ENCODE measurements at places on chromosomes 1 and 21. TPM values are rescaled to one million over a fixed set of nuclear protein-coding genes. Genes with fewer than 3 reads are reported as not detected.
A peak's percentile ranks its signal among the peaks of the same experiment; 100 is the strongest.

KCTD3 gene
- 66.4 TPM for total RNA-seq

KRTAP21-2 gene
- total RNA-seq: not detected

PCBP3 gene
- total RNA-seq: not detected

FCRL4 gene
- total RNA-seq: not detected

PLA2G4A gene
- 3.4 TPM for total RNA-seq

TPTE gene
- 0.54 TPM for total RNA-seq

FCGR3A gene
- 7.0 TPM for total RNA-seq

OR2L3 gene
- total RNA-seq: 0.13 TPM

SPRR2G gene
- not detected for total RNA-seq

LIN28A gene
- total RNA-seq: not detected

ZBTB37 gene
- 14.6 TPM for total RNA-seq

SYTL1 gene
- total RNA-seq: 23.9 TPM

AMY1A gene
- total RNA-seq: 3.5 TPM

- DNase-seq: peak; percentile 79
- peak overlapping the region; percentile 4 for H3K4me3 ChIP-seq
- no peaks in the 10 kb centered on the region for H3K27me3 ChIP-seq
- no peaks in the 10 kb centered on the region for H3K36me3 ChIP-seq
- H3K4me1 ChIP-seq: no peaks in the 10 kb centered on the region
Observed at GRCh38 chr1:159000625-159001024, 9.1 kb upstream of the IFI16 start.

- DNase-seq: no peak
- H3K27ac ChIP-seq: peak overlapping the region; percentile 10
- peaks cover 33% of the 10 kb centered on the region for H3K4me1 ChIP-seq
- H3K27me3 ChIP-seq: no peaks in the 10 kb centered on the region
- H3K4me3 ChIP-seq: no peak overlapping the region
- H3K36me3 ChIP-seq: no peaks in the 10 kb centered on the region
Observed at GRCh38 chr1:203149188-203149840, 21.8 kb downstream of the ADORA1 start.

GRCh38 chr21:42614396-42614795, 39.0 kb upstream of the PDE9A start:
- H3K27me3 ChIP-seq: no peaks in the 10 kb centered on the region
- H3K27ac ChIP-seq: no peak overlapping the region
- no peak for DNase-seq
- no peak overlapping the region for H3K4me3 ChIP-seq

- no peak overlapping the region for H3K4me3 ChIP-seq
- H3K27ac ChIP-seq: no peak overlapping the region
- no peak for DNase-seq
- H3K27me3 ChIP-seq: no peaks in the 10 kb centered on the region
Observed at GRCh38 chr1:44625348-44625747, 48.9 kb downstream of the TMEM53 start.

GRCh38 chr1:43276673-43277072, 6.9 kb downstream of the TMEM125 start:
- no peak for DNase-seq
- H3K27me3 ChIP-seq: no peaks in the 10 kb centered on the region
- no peak overlapping the region for H3K4me3 ChIP-seq
- no peaks in the 10 kb centered on the region for H3K36me3 ChIP-seq
- no peak overlapping the region for H3K27ac ChIP-seq
- H3K4me1 ChIP-seq: no peaks in the 10 kb centered on the region

DNA sequence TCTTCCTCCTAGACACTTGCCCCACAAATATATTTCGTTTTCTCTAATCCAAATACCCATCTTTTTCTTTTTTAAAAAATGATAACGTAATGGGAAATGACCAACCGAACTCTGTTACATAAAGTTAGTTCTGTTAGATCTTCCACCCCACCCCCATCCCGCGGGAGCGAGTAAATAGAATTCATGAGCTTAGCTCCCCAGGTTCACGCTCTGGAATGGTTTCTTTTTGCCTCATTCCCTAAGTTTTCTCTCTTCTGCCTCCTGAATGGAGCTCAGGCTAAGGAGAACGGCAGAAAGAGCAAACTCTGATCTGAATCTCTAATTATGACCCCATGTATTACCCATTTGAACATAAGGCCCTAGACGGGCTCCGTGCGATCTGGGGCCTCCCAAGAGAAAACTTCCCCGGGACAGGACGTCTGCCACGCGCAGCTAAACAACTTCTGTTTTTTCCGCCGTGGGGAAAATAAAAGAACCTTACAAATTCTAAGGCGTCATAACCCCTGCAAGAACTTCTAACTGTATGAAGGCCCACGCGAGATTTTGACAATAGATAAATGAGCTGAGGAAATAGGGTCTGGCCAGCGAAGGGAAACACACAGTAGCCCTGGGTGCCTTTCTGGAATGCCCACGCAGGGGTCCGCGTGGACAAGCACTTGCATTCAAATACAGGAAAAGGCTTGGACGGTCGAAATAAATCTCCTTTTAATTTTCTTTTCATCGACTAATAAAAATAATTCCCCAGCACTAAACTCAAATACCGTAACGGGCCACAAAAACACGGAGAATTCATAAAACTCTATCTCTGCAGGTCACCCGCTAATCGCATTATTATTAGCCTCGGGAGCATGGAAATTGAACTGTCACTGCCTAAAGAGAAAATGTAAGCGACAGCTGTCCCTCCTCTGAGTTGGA, 2.2 kb downstream of the TBX15 start:
- H3K4me1 ChIP-seq: peaks cover 29% of the 10 kb centered on the region
- no peak for DNase-seq
- no peaks in the 10 kb centered on the region for H3K36me3 ChIP-seq
- H3K27me3 ChIP-seq: peaks cover 71% of the 10 kb centered on the region
- no peak overlapping the region for H3K4me3 ChIP-seq
- H3K27ac ChIP-seq: no peak overlapping the region

- H3K4me1 ChIP-seq: peaks cover 15% of the 10 kb centered on the region
- no peaks in the 10 kb centered on the region for H3K27me3 ChIP-seq
- H3K36me3 ChIP-seq: peaks cover 11% of the 10 kb centered on the region
Observed at GRCh38 chr1:7783178-7783711, 846 bp upstream of the PER3 start.

DNA sequence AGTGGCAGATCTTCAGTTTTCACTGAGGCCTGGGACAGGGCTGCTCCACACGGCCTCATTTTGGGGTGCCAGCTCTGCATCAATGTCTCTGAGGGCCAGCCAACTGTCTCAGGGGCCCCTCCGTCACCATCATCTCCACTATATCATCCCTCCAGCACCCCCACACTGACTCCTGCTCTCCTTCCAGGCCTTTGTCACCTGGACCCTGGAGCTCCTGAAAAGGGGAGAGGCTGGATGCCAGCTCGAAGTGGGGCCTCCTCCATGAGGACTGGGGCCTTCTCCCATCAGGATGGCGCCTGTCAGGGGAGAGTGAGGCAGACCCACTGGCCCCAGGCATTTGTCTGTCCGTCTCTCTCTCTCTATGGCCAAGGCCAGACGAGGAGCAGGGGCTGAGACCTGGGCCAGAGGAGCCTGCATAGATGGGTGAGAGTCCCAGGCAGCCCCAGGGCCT, 44.7 kb upstream of the LRP8 start:
- H3K4me3 ChIP-seq: no peak overlapping the region
- H3K4me1 ChIP-seq: no peaks in the 10 kb centered on the region
- H3K27me3 ChIP-seq: no peaks in the 10 kb centered on the region
- no peak for DNase-seq
- H3K27ac ChIP-seq: no peak overlapping the region
- no peaks in the 10 kb centered on the region for H3K36me3 ChIP-seq

GRCh38 chr1:115293899-115294298, 44.1 kb downstream of the NGF start:
- H3K36me3 ChIP-seq: no peaks in the 10 kb centered on the region
- no peaks in the 10 kb centered on the region for H3K27me3 ChIP-seq
- no peak for DNase-seq
- H3K4me1 ChIP-seq: no peaks in the 10 kb centered on the region
- H3K27ac ChIP-seq: no peak overlapping the region

DNA sequence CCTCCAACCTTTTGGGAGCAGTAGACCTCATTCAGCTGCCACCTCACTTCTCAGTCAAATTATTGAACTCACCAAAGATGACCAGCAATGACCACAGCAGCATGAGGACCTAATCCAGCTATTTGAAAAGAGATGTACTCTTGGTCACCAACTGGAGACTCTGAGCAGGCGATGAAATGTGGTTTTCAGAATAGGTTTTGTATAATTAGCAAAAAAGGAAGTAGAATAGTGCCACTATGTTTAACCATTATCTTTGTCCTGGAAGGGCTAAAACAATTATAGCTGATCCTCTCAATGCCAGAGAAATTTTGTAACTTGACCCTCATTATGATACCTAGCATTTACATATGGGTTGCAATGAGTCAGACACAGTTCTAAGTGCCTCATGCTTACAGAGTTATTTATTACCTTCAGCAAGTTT, at the start of gene FCRL2:
Gene FCRL2, minus strand, starts transcription at position 162 of the 421 bp plus-strand sequence. Its CDS starts 59 bp downstream, at position 103.
- no peaks in the 10 kb centered on the region for H3K27me3 ChIP-seq
- no peak within 1 kb of the TSS for H3K4me3 ChIP-seq
- no peaks in the 10 kb centered on the region for H3K4me1 ChIP-seq
- DNase-seq: no peak
- no peak within 1 kb of the TSS for H3K27ac ChIP-seq

GRCh38 chr1:202656951-202657646, 53.2 kb downstream of the SYT2 start:
- H3K27ac ChIP-seq: no peak overlapping the region
- H3K36me3 ChIP-seq: no peaks in the 10 kb centered on the region
- H3K4me3 ChIP-seq: no peak overlapping the region
- DNase-seq: no peak

GRCh38 chr1:27521336-27521831, 31.4 kb upstream of the WASF2 start:
- peaks cover 77% of the 10 kb centered on the region for H3K4me1 ChIP-seq
- no peaks in the 10 kb centered on the region for H3K27me3 ChIP-seq
- DNase-seq: no peak
- no peak overlapping the region for H3K4me3 ChIP-seq
- H3K36me3 ChIP-seq: no peaks in the 10 kb centered on the region
- H3K27ac ChIP-seq: no peak overlapping the region

GRCh38 chr1:23664837-23665795, 26.5 kb upstream of the RPL11 start:
- DNase-seq: peak; percentile 43

Data from thyroid gland (tissue), 4 donors.